NCI-H460 (cell line): ENCODE measurements at places on chromosomes 16 and 17. TPM values are rescaled to one million over a fixed set of nuclear protein-coding genes. Genes with fewer than 3 reads are reported as not detected.

Gene TERB1
- total RNA-seq: 0.20 TPM in 1 of 2 replicates, not detected in the other

Gene HP
- total RNA-seq: not detected in 2 replicates

Gene LLGL2
- 8.8 and 9.2 TPM in 2 replicates for total RNA-seq

Gene OR2C1
- total RNA-seq: not detected in 2 replicates

Gene TRPV3
- 0.40 and 0.57 TPM in 2 replicates for total RNA-seq

Gene DNAH17
- 1.8 and 2.2 TPM in 2 replicates for total RNA-seq

Gene RHBDL1
- total RNA-seq: 2.2 and 2.3 TPM in 2 replicates

Gene ARSG
- 8.9 and 11.5 TPM in 2 replicates for total RNA-seq

Gene CCL11
- not detected in 2 replicates for total RNA-seq

Gene FA2H
- 0.45 and 0.98 TPM in 2 replicates for total RNA-seq

Gene HEATR9
- total RNA-seq: not detected in 2 replicates

Gene RPRML
- not detected in 2 replicates for total RNA-seq

Gene GSG1L
- not detected in 2 replicates for total RNA-seq

Gene CRHR1
- total RNA-seq: not detected in 2 replicates

Gene GPR139
- total RNA-seq: not detected in 2 replicates

Gene ZG16B
- 13.8 and 18.7 TPM in 2 replicates for total RNA-seq

Gene ELMO3
- 1.1 and 1.5 TPM in 2 replicates for total RNA-seq

Gene TSPOAP1
- not detected in 2 replicates for total RNA-seq

Gene SETD6
- 37.2 and 44.0 TPM in 2 replicates for total RNA-seq

Gene SLC47A1
- 25.6 and 29.6 TPM in 2 replicates for total RNA-seq

Gene TPSB2
- total RNA-seq: not detected in 2 replicates

Gene KRTAP4-7
- total RNA-seq: not detected in 2 replicates

Gene RHBDF1
- 22.2 and 23.3 TPM in 2 replicates for total RNA-seq

Gene ARHGAP27
- total RNA-seq: 3.5 and 4.5 TPM in 2 replicates

Gene SYT17
- total RNA-seq: 2.0 and 4.1 TPM in 2 replicates

Gene TBC1D3E
- total RNA-seq: not detected in 2 replicates

Gene EFCAB5
- total RNA-seq: 0.57 and 0.84 TPM in 2 replicates

Gene KLHL10
- total RNA-seq: 0.05 TPM in 1 of 2 replicates, not detected in the other

Gene AP2B1
- 77.8 and 82.8 TPM in 2 replicates for total RNA-seq

Gene ABCA8
- total RNA-seq: 24.4 and 27.4 TPM in 2 replicates

Gene MYH1
- total RNA-seq: not detected in 2 replicates

Gene PPP1R1B
- total RNA-seq: 0.05 TPM in 1 of 2 replicates, not detected in the other

Gene NLGN2
- 5.5 and 6.2 TPM in 2 replicates for total RNA-seq

Gene PITPNM3
- total RNA-seq: 0.84 and 1.0 TPM in 2 replicates

Gene SP6
- total RNA-seq: 0.02 TPM in 1 of 2 replicates, not detected in the other

Gene TBX6
- 0.30 and 0.38 TPM in 2 replicates for total RNA-seq

Gene SULT1A1
- total RNA-seq: 14.2 and 18.4 TPM in 2 replicates

Gene ROGDI
- total RNA-seq: 5.3 and 9.5 TPM in 2 replicates
